ENCODE measurements at places on chromosomes 3 and 15. TPM values are rescaled to one million over a fixed set of nuclear protein-coding genes. Genes with fewer than 3 reads are reported as not detected.

DNA sequence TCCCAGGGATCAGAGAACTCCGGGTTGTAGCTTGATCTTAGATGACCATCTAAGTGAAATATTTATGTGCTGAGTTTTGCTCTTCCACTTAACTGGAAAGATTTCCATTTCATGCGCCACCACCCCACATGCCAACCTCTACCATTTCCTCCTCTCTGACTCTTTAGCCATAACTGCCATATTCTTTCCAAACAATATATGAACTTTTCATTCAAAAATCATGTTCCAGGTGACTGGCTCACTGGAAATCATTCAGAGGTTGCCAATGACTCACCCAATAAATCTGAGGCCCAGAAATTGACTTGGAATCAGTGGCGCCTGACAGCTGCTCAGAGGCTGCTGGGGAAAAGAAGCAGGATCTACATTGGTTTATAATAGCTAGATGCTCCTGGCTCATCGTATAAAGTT, 31.6 kb upstream of the FAM174B start:
- no peak for DNase-seq

The LIPC gene
- polyA plus RNA-seq: 2.0 TPM

DNA sequence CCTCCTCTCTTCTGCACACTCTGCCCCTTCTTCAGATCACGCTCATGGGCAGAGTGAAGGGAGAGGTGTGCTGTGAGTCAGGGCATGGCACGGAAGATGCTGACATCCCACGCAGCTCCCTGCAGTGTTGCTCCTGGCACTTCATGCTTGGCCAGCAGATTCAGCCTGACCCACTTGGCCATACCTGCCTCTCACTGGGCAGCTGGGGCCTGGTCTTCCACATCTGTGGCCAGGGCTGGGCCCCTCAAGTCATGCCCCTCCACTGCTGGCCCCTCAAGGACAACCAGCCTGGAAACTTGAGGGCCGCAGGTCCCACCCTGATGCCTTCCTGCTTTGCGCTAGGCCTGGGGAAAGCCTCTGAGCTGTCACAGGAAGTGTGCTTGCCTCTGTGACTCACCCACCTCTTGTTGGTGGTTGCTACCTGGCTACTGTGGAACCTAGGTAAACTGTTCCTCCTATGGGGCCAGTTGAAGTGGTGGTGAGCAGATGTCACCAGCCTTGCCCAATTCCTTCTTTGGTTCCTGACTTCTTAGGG, 48.7 kb downstream of the BSN start:
- peak; percentile 13 for DNase-seq

The PLOD2 gene
- 23.5 TPM for polyA plus RNA-seq

- no peak for DNase-seq
Observed at GRCh38 chr3:99242271-99242670, 340.8 kb upstream of the DCBLD2 start.

DNA sequence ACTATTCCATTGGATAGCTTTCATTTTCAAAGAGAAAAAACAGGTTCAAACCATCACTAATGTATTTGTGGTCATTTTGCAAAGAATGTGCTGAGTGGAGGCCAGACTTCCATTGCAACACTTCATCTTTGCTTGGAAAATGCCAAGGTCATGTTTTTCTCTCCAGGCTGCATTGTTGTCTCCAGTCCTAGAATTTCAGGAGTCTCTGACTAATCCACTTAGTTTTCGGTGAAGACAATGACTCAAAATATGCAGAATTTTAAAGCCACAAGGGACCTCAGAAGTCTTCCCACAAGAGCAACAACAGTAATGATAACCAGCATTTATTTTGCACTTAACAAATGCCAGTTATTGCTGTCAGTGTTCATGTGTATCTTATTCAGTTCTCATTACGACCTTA, 277.0 kb downstream of the RYR3 start:
- DNase-seq: no peak

DNA sequence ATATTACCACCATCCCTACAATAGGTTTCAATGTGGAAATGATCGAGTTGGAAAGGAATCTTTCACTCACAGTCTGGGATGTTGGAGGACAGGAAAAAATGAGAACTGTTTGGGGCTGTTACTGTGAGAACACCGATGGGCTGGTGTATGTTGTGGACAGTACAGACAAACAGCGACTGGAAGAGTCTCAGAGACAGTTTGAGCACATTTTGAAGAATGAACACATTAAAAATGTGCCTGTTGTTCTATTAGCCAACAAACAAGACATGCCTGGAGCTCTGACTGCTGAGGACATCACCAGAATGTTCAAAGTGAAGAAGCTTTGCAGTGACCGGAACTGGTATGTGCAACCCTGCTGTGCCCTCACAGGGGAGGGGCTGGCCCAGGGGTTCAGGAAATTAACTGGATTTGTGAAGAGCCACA, 510 bp downstream of the ARL14 start:
- DNase-seq: peak; percentile 21

GRCh38 chr15:72199721-72200212, 2.2 kb upstream of the GRAMD2A start:
- DNase-seq: peak; percentile 97

DNA sequence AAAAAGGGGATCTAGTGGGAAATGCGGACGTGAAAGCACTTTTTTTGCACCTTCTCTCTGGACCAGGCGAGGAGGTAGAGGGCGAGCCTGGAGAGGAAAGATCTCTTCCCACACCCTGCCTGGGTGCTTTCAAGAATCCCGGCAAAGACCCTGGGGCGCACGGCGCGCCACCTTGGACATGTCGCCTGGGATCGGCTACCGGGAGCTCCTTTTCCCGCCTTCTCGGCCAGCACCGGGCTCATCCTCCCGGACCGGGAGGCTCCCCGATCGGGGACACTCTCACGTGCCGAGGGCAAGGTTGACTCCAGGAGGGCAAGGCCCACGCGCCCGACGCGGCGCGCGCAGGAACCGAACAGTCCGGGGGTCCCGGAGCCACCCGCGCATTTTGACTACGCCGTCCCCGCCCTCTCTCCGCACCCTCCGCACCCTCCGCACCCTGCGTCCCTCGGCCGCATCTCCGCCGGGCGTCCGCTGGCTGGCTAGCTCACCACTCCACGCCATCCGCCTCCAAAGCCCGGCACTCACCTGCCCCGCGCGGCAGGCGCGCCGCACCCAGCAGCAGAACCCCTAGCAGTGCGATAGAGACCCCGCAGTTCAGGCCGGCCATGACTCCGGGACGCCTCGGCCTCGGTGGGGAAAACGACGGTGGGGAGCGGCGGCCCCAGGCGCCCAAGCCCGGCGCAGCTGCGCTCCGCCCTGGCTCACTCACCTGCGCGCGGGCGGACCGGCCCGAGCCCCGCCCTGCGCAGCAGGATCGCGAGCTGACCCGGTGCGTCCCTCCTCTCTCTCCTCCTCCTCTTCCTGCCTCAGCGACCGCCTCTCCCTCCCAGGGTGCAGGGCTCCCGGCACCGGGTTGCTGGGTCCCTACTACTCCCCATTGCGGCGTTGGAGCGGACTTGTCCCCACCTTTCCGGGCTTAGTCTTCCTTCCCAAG, at the start of gene CDCP1:
Gene CDCP1 (minus strand): TSS at position 698 of the 934 bp plus-strand sequence. CDS start 91 bp downstream, at position 607.
- peak; percentile 90 for DNase-seq

DNA sequence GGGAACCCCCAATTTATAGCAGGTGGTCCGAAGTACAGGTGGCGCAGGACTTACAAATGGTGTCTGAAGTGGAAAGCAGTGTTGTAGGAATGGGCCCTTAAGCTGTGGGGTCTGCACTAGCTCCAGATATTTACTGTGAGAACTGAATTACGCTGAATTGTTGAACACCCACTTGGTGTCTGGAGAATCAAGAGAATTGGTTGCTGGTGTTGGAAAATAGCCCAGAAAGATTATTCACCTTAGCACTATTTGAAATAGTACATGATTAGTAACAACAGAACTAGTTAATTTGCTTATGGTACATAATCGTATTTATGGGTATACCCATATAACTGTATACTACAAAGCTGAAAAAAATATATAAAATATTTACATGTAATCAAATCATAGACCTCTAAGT, 64.8 kb downstream of the ADAM10 start:
- no peak for DNase-seq

DNA sequence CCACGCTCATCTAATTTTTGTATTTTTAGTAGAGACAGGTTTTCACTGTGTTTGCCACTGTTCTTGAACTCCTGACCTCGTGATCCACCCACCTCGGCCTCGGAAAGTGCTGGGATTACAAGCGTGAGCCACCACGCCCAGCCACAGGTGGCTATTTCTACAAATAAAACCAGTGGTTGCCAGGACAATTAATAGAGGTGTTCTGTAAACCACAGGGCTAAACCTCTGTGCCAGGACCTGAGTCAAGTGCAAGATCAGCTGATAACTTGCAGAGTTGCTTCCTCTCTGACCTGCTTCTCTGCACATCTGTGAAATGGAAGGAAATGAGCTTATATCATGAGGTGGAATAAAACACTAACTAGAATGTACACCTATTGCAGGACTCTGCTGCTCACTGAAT, 72.8 kb downstream of the CD200R1L start:
- peak; percentile 87 for DNase-seq

The GOLGA6A gene
- 0.01 TPM for polyA plus RNA-seq

GRCh38 chr15:28004143-28005003, 94.7 kb downstream of the OCA2 start:
- DNase-seq: no peak

GRCh38 chr3:120688121-120688520, 6.1 kb upstream of the HGD start:
- DNase-seq: no peak

GRCh38 chr15:94279736-94280135, 48.4 kb downstream of the MCTP2 start:
- DNase-seq: no peak

The CNTN3 gene
- polyA plus RNA-seq: 0.66 TPM

The TMCO5A gene
- polyA plus RNA-seq: not detected

The RTP3 gene
- polyA plus RNA-seq: not detected

DNA sequence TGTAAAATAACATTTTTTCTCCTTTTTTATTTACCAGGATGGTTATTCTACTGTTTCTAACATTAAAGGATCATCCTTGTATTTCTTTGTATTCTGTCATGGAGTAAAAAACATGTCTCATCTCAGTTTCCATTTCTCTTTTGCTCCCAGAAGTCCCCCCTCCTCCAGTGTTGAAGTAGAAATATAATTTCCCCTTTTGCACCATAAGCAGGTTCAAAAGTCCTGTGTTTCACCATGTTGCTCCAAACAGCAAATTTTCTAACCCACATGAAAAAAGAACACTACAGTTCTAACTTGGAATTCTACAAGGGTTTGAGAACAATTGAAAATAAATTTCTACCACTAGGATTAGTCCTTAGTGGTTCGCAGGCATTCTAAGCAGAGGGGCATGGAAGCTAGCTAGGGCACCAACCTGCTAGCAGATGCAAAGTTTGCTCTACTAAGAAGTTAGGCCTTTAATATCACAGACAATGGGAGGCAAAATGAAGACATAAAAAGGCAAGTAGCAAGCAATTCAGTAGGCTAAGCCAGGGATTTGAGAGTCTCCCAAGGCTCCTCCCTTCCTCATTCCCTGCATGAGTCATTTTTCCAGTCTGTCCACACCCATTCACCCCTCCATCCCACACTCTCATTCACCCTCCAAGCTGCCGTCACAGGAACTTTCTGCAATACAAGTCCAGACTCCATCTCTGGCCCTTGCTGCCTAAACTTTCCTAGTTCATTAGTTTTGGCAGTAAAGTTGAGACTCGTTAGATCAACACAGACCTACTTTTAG, 2.3 kb upstream of the MBNL1 start:
- DNase-seq: peak; percentile 84

The ISLR2 gene
- polyA plus RNA-seq: not detected
